ENCODE measurements at places on chromosomes 2 and 18. TPM values are rescaled to one million over a fixed set of nuclear protein-coding genes. Genes with fewer than 3 reads are reported as not detected.

GRCh38 chr2:119372778-119373568 lies 6.2 kb downstream of the DBI start:
- H3K36me3 ChIP-seq: peaks cover 69% of the 10 kb centered on the region
- no peak overlapping the region for H3K4me3 ChIP-seq
- H3K4me1 ChIP-seq: peaks cover 39% of the 10 kb centered on the region
- H3K27ac ChIP-seq: no peak overlapping the region
- DNase-seq: no peak
- no peaks in the 10 kb centered on the region for H3K27me3 ChIP-seq

- no peak overlapping the region for H3K27ac ChIP-seq
- no peak for DNase-seq
- no peaks in the 10 kb centered on the region for H3K4me1 ChIP-seq
- H3K36me3 ChIP-seq: no peaks in the 10 kb centered on the region
Measured at GRCh38 chr2:185610301-185610700, 128.3 kb upstream of the FSIP2 start.

DNA sequence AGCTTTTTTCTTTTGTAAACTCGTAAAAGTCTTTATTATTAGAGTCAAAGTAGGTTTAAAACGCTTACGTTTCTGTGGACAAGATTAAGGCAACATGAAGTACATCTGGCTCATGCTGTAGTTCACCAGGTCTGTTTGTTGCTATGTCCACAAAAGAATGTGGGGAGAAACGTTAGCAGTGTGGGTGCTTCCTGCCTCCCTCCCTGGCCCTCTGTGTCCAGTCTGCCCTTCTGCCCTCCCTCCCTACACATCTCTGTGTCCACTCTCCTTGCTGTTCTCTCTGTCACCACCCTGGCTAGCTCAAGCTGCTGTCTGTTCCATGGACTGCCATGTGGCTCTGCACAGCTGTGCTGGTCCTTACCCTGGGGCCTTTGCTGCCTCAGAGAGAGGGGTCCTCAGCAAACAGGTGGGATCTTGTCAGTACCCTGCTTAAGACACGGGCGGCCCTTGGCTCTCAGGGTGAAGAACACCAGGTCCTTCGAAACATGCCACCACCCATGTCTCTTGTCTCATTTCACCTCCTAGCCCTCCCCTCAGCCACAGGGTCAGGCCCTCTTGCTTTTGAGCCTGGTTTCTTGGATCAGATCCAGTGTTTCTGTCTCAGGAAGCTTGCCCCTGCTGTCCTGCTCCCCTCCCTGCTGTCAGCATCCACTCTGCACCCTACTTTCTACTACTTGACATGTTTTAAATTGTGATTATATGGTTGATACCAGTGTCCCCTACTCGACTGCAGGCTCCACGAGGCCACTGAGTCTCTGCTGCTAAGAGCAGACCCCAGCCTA lies 79.2 kb downstream of the LIMS1 start:
- H3K4me1 ChIP-seq: peaks cover 56% of the 10 kb centered on the region
- no peak overlapping the region for H3K27ac ChIP-seq
- no peak for DNase-seq

DNA sequence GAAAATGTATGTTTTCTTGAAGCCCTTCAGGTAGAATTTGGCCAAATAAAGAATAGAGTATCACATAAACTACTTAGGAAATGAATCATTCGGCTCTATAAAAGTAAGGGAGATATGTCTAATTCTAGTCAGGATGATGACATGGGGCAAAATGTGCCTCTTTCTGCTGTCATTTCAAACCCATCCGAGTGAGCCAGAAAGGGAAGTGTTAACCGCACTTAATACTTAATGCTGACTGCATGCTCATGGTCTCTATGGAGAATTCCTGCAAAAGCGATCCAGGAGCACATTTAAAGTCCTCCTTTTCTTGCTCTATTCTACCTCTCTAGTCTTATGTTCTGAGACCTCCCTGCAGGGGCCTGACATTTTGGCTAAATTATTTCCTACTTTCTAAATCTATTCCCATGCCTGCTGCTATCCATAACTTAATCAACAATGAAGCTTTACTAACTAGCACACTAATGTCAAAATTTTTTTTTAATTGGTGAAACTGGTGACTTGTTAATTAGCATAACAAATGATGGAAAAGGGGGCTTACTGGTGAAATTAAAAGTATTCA lies 127.4 kb downstream of the CDC42EP3 start:
- H3K36me3 ChIP-seq: no peaks in the 10 kb centered on the region
- no peaks in the 10 kb centered on the region for H3K27me3 ChIP-seq
- no peaks in the 10 kb centered on the region for H3K4me1 ChIP-seq
- H3K4me3 ChIP-seq: no peak overlapping the region

GRCh38 chr2:144054911-144055310 lies 465.0 kb downstream of the ZEB2 start:
- H3K27me3 ChIP-seq: no peaks in the 10 kb centered on the region
- H3K27ac ChIP-seq: no peak overlapping the region
- DNase-seq: no peak
- no peaks in the 10 kb centered on the region for H3K36me3 ChIP-seq
- no peak overlapping the region for H3K4me3 ChIP-seq
- H3K4me1 ChIP-seq: no peaks in the 10 kb centered on the region

- no peak for DNase-seq
- H3K4me3 ChIP-seq: no peak overlapping the region
- no peaks in the 10 kb centered on the region for H3K4me1 ChIP-seq
- no peaks in the 10 kb centered on the region for H3K36me3 ChIP-seq
- no peak overlapping the region for H3K27ac ChIP-seq
Measured at GRCh38 chr2:17299891-17300540, 218.2 kb downstream of the RAD51AP2 start.

GRCh38 chr2:8877894-8878293 lies 40.5 kb upstream of the KIDINS220 start:
- no peak for DNase-seq
- H3K27ac ChIP-seq: no peak overlapping the region
- no peaks in the 10 kb centered on the region for H3K4me1 ChIP-seq
- H3K36me3 ChIP-seq: peaks cover 46% of the 10 kb centered on the region

DNA sequence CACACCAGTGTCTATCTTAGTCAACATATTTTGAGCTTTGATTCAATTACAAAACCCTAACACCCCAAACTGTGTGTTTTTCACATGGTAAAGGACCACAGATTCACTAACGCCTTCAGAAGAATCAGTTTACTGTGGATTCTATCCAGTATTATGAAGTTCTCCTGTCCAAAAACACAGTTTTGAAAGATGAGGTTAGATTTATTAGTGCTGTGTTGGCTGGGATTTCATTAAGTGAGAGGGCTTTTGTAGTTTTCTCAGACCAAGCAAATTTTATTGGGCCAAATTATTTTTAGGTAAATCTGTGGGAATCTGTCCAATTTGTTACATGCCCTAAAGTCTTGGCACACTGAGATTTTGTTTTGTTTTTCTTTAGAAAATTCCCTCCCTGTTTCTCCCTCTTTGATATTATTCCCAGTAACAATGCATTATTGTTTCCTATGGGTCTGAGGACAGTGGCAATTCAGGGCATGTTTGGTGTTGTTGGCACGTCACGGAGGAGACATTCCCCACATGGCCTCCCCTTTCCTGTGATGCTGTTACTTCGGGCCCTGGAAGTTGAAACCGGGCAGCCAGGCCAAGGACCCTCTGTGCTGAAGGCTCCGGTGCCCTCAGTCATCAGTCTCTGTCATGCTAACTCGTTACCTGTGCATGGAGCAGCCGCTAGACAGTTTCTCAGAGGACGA lies 87.5 kb upstream of the ALKAL2 start:
- H3K36me3 ChIP-seq: no peaks in the 10 kb centered on the region
- no peak overlapping the region for H3K27ac ChIP-seq
- DNase-seq: no peak
- no peak overlapping the region for H3K4me3 ChIP-seq

DNA sequence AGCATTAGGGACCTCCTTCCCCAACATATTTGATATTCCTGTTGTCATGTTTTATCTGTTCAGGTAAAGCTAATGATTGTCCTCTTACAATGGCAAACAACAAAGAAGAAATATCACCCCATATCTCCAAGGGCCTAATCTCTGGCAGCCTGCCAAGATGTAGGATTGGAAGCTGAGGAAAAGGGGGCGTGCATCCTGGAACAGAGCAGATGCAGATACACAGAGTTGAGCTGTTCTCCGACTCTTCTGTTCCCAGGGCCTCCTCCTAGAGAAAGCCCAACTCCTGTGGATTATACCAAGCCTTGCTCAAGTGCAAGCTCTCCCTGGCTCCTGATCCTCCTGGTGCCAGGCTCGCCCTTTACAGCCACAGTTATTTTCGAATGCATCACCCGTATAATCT lies 35.2 kb upstream of the CD207 start:
- no peak overlapping the region for H3K4me3 ChIP-seq
- no peak for DNase-seq
- no peaks in the 10 kb centered on the region for H3K36me3 ChIP-seq
- no peak overlapping the region for H3K27ac ChIP-seq
- H3K4me1 ChIP-seq: peaks cover 12% of the 10 kb centered on the region

GRCh38 chr2:3130889-3131635 lies 246.6 kb downstream of the EIPR1 start:
- H3K4me3 ChIP-seq: no peak overlapping the region

- H3K4me3 ChIP-seq: no peak overlapping the region
- no peaks in the 10 kb centered on the region for H3K36me3 ChIP-seq
- H3K27ac ChIP-seq: no peak overlapping the region
- DNase-seq: no peak
- H3K27me3 ChIP-seq: no peaks in the 10 kb centered on the region
Measured at GRCh38 chr2:215677481-215677880, 241.6 kb upstream of the FN1 start.

- H3K27me3 ChIP-seq: peaks cover 45% of the 10 kb centered on the region
- H3K4me3 ChIP-seq: peak overlapping the region; percentile 75
- H3K36me3 ChIP-seq: no peaks in the 10 kb centered on the region
- DNase-seq: peak; percentile 47
- H3K27ac ChIP-seq: peak overlapping the region; percentile 99
- H3K4me1 ChIP-seq: no peaks in the 10 kb centered on the region
Measured at GRCh38 chr18:22168360-22168921, 948 bp upstream of the GATA6 start.

GRCh38 chr18:48445540-48445939 lies 36.4 kb upstream of the ZBTB7C start:
- no peak overlapping the region for H3K27ac ChIP-seq
- H3K27me3 ChIP-seq: no peaks in the 10 kb centered on the region
- peaks cover 30% of the 10 kb centered on the region for H3K4me1 ChIP-seq
- H3K36me3 ChIP-seq: no peaks in the 10 kb centered on the region
- peak; percentile 73 for DNase-seq

DNA sequence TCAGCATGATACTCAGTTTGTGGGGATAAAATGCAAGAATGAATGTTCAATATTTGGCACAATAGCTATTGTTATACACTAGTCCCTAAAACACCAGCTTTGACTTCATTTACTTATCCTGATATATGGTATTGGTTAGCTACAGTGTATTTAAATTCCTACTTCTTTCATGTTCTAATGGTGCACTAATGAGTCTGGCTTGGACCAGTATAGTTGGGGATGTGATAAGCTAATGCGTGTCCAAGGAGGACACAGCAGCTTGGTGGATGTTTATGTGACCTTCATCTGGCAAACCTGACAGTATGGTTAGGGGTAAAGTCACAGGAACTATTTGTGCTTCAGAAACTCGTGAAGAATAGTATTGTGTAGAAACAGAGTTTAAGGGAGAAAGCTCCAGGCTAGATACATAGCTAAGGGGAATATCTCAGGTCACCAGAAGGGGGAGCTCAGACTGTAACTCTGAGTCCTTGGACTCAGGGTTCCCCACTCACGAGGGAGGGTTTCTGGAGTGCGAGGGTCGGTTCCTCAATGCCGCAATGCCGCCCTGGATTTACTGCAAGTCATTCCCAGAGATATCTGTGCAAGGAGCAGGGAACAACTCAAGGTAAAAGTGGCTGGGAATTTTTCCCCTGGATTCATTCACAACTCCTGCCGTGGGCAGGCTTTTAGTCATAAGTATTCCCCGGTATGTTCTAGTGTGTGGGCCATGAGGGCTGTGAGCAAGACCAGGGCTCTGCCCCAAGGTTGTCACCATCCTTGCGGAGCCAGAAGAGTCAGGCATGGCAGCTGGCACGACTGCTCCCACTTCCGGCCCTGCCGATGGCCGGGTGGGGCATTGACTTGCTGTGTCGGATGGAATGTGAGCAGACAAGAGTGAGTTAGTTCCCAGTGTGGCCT lies 14.5 kb downstream of the IL1R2 start:
- no peak for DNase-seq
- no peaks in the 10 kb centered on the region for H3K36me3 ChIP-seq
- H3K27me3 ChIP-seq: no peaks in the 10 kb centered on the region
- no peak overlapping the region for H3K27ac ChIP-seq
- peaks cover 26% of the 10 kb centered on the region for H3K4me1 ChIP-seq

DNA sequence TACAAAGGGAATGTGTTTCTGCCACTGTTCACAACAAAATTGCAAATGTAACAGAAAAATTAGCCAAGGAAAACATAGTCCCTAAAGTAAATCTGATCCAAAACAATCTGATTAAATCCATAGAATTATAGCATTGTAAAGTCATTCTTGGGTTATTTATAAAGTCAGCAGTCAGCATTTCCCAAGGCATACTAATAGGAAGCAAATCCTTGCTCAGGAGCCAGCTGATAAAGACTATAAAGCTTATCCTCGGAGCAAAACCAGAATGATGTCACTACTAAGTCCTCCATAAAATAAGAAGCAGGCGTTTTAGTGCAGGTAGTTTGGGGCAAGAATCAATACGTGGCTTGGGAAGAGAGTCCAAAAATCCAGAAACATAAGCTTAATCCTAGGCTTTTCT lies 67.3 kb upstream of the CSRNP3 start:
- no peak overlapping the region for H3K4me3 ChIP-seq
- DNase-seq: no peak
- H3K36me3 ChIP-seq: no peaks in the 10 kb centered on the region
- H3K27ac ChIP-seq: no peak overlapping the region

GAREM2 gene
- 1.5 TPM for total RNA-seq

KLHL14 gene
- total RNA-seq: 0.28 TPM

PLEK gene
- total RNA-seq: 3.6 TPM

IL36RN gene
- not detected for total RNA-seq

GPR155 gene
- total RNA-seq: 11.6 TPM

SPEG gene
- 97.2 TPM for total RNA-seq

FMNL2 gene
- total RNA-seq: 4.4 TPM

RGPD4 gene
- not detected for total RNA-seq

OTOS gene
- not detected for total RNA-seq

CD207 gene
- total RNA-seq: not detected

All from heart right ventricle (tissue), 16 donors.